ENCODE measurements at places on chromosomes 5 and 9.
A peak's percentile ranks its signal among the peaks of the same experiment; 100 is the strongest.

DNA sequence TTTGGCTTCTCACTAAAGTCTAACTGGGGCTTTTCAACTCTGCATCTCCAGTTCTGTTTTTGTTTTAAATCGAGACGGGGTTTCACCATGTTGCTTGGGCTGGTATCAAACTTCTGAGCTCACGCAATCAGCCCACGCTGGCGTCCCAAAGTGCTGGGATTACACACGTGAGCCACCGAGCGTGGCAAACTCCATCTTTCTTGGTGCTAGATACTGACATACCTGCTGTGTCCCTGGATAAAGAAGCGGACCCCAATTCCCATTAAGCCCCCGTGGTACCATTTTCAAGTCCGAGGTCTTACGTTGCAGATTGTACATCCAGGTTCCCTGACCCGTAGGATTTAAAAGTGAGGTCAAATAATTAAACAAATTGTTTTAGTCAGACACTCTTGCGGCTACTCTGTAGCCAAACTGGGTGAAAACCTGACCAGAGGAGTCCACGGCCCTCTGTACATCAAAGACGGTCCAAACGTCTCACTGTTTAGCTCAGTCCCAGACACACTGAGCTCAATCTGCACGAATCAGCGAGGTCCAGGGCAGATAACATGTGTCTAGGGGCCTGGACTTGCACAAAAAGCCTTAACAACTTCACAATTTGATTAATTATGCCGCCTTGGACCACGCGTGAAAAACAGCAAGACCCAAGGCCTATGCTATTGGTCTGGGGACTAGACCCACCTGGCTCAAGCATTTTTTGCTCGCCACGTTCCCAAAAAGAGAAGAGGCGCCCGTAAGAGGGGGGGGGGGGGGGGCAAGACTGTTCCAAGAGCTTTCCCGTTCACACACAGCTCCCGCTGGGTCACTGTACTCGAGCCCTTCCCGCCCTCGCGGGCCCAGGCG is 727 bp upstream of the DNAJA1 start:
- DNase-seq: peak; percentile 16

DNA sequence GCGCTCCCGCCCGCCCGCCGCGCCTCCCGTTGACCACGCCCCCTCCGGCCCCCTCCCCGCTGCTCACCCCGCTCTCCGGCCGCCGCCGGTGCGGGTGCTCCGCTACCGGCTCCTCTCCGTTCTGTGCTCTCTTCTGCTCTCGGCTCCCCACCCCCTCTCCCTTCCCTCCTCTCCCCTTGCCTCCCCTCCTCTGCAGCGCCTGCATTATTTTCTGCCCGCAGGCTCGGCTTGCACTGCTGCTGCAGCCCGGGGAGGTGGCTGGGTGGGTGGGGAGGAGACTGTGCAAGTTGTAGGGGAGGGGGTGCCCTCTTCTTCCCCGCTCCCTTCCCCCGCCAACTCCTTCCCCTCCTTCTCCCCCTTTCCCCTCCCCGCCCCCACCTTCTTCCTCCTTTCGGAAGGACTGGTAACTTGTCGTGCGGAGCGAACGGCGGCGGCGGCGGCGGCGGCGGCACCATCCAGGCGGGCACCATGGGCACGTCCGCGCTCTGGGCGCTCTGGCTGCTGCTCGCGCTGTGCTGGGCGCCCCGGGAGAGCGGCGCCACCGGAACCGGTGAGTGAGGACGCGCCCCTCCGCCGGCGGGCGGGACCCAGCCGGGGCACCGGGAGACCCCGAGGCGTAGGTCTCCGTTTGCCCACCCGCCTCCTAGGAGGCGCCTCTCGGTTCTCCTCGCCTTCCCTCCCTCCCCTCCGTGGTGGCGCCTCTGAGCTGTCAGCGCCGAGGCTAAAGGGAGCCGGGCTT is at the start of gene VLDLR:
VLDLR (plus strand) TSS at position 66 of the 739 bp plus-strand sequence; CDS start at position 469, 403 bp downstream.
- DNase-seq: peak; percentile 52

GRCh38 chr9:111978616-111979015 is 82.0 kb downstream of the UGCG start:
- no peak for DNase-seq

DNA sequence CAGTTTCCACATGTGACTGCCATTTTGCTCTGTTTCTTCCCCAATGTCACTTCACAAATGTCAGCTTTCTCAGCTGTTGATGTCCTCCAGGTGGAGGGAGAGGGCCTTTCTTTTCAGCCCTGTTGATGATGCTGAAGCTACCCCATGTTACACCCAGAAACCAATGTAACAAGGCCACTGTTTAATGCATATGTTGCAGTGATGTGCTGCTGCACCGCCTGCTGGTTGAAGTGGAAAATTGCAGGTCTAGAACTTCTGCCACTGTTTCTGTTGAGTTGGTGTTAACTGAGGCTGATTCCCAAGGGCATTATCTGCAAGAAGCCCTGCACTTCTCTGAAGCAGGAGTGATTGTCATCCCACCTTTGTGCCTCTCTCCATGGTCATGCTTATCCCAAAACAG is 428.4 kb downstream of the KDM4C start:
- no peak for DNase-seq

GRCh38 chr9:97563458-97564135 is 62.1 kb downstream of the TMOD1 start:
- DNase-seq: no peak

GRCh38 chr5:147234239-147234824 is 494 bp upstream of the STK32A start:
- DNase-seq: no peak

GRCh38 chr5:148973455-148973854 is 89.4 kb downstream of the SH3TC2 start:
- no peak for DNase-seq

GRCh38 chr5:117266280-117266679 is 691.7 kb upstream of the SEMA6A start:
- no peak for DNase-seq

DNA sequence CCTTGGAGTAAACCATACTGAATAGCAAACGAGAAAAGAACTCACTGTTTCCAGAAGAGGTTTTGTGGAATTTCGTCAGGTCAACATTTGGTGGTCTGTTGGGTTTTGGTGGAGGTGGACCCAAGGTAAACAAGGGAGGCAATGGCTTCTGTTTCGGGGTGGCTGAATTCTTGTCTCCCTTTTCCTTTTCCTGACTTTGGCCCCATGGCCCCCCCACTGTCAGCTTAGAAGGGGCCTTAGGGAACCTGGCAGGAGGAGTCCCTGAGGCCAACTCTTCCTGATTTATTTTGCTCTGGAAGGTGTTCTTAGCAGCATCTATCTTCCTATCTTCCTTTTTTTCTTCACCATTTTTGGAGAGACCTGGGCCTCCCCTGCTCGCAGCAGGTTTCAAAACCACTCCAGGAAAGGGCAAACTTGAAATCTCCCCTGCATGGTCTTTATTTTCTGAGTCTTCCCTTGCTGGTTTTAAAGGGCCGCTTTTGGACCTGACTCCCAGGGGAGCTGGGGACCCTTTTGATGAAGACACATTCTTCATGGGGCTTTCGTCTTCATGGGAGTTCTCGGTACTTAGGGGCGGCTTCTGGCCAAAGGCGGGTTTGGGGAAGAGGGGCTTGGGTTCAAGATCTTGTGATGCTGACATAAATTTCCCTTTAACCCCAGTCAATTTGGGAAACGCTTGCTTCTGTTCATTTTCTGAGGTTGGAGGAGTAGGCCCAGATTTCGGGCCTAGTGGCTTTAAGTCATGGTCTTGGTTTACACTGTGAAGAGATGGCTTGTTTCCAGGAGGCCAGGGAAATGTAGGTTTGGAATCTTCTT is 17.4 kb downstream of the FYB1 start:
- DNase-seq: no peak

DNA sequence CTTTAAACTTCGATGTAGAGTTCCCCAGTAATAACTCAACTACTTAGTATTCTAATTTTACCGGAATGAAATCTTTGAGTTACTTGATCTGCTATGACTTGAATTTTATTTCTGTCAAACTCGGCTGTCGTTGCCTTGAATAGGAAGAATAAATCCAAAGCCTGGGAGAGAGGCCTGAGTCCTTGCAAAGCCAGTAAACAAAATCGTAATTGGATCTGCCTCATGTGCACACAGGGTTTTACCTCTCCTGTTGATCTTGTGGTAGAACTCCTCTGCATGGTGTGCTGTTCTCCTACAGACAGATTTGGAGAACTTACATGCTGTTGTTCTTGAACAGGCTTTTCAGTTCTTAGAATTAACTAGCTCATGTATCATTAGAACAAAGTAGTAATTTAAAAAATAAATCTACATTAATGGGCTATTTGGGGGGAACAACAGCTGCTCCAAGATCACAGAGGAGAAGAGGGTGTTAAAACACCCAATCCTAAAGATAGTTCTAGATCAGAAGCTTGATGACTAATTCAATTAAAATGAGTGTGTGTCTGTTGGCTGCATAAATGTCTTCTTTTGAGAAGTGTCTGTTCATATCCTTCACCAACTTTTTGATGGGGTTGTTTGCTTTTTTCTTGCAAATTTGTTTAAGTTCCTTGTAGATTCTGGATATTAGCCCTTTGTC is 28.9 kb downstream of the HSPB3 start:
- no peak for DNase-seq

GRCh38 chr5:114055318-114056184 is 306.3 kb upstream of the KCNN2 start:
- DNase-seq: peak; percentile 47

GRCh38 chr5:130885027-130885426 is 280.0 kb downstream of the HINT1 start:
- no peak for DNase-seq

- no peak for DNase-seq
These were observed 641.5 kb upstream of the CDH10 start for GRCh38 chr5:25286319-25286718.

GRCh38 chr5:86866036-86866435 is 248.3 kb downstream of the COX7C start:
- peak; percentile 10 for DNase-seq
